ENCODE measurements at places on chromosomes 11 and 22.

DNA sequence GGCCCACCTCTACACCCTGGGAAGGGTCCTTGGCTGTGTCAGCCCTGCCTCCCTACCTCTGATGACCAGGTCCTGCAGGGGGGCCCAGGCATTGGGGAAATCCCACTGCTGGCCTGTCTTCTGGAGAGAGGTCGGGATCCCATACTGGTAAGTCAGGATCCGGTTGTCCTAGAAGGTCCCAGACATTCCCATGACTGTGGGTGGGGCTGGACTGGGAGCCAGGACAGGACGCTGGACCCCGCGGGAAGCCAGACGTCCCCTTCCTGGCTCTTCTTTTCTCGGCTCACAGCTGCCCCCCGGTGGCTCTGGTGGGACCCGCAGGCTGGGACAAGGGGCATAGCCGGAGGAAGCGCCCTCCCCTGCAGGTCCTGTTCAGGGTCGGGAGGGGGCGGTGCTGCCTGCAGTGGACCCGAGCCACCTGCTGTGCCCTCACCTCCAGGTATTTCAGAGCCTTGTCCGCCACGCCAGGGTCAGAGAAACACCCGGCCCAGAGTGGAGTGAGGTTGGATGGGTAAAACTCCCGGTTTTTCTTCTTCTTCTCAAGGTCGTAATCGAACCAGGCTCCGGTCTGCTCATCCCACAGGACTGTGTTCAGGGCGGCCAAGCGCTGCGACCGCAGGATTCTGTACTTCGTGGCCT is 20.0 kb downstream of the TREH start:
- peak; percentile 96 for DNase-seq

DNA sequence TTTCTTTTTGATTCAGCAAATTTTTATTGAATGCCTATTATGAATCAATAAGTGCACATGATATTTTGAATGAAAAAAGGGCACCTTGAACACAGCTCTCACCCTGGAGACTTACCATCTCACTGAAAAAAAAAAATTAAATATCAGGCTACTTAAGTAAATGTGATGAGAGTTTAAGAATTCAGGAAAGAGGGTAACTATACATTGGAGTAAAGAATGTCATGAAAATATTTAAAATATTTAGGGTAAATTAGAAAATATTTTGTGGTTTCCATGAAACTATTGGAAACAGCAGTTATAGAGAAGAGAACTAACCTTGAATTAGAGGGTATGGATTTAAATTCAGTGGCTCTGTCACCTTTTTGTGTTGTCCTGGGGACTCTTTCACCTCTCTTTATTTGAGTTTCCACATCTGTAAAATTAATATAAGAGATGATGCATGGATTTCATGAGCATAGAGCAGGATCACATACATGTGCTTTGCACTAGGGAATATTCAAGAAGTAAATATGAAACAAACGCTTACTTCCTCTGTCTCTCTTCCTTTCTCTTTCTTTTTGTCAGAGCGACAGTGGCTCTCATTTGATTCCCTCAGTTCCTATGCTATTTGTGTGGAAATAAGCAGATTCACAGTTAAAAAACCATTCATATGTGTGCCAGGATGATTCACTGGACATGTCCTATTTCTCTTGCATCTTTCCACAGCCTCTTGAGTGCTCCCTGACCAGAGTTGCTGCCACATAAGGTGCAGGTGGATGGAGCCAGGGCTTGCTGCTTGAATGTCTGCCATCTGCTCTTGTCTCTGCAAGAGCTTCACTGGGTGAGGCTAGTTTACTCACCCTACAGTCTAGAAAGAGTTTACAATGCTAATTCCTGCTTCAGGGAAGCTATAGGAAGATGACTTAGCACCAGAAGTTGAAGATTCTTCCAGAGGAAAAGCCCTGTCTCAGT is 533.1 kb downstream of the ETS1 start:
- DNase-seq = no peak

DNA sequence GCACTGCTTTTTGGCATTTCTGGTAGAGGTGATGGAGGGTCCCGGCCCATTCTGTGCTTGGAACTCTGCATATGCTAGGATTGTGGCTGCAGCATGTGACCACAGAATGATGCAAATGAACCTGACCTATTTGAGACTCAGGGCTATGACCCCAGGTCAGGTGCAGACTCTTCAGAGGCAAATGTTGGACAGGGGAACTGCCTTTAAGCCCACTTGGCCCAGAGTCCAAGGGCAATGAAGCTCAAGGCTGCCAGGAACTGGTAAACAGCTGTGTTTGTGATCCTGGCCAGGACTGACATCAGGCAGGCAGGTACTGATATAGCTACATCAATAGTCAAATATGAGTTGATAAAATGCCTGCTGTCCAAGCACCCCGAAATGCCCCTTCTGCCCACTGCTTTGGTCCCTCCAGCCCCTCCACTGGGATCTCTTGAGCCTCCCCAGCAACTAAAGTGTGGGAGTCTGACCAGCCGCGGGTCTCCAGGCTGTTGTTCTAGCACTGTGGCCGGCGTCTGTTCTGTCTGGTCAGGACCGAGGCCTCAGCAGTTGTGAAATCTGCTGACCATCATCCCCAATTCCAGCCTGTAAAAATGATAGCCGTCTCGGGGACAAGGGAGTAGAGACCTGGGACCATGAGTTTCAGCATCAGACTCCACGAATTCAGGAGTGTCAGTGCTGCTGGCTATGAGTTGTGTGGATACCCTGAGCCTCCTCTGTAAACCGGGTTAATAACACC is 82.4 kb upstream of the EIF3D start:
- no peak for DNase-seq

GRCh38 chr11:2325123-2325522 is 23.3 kb downstream of the TSPAN32 start:
- DNase-seq = no peak

- DNase-seq = no peak
Measured at GRCh38 chr22:32999039-32999815, 59.0 kb downstream of the SYN3 start.

DNA sequence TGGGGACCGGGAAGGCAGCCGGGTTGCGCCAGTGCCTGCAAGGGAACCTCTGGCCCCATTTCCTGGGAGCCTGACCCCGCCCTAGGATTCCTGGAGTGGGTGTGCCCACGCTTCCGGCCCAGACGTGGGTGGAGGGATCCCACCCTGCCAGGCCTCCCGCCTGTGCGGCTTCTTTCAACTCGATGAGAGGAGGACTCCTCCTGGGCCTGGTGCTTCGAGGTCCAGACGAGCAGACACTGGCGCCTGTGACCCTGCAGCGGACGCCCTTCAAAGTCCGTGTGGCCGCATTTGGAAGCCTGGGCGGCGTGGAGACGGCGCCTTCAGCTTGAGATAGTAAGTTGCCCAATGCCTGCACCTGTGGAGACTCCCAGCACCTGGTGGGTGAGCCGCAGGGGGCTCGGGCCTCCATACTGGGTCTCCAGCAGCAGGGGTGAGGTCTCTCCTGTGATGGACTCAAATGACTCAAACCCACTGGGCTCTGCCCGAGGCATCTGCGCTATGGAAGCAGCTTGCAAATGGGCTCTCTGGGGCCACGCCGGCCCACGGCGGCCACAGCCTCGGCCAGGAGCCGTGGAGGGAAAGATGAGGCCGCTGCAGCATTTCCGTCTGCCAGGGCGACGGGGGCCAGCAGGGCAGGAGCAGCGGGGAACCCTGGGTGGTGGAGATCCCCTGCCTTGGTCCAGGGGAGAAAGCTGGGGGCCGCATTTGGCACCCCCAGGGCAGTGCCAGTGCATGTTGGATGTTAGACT is 64.3 kb upstream of the PPARA start:
- DNase-seq = peak; percentile 90

DNA sequence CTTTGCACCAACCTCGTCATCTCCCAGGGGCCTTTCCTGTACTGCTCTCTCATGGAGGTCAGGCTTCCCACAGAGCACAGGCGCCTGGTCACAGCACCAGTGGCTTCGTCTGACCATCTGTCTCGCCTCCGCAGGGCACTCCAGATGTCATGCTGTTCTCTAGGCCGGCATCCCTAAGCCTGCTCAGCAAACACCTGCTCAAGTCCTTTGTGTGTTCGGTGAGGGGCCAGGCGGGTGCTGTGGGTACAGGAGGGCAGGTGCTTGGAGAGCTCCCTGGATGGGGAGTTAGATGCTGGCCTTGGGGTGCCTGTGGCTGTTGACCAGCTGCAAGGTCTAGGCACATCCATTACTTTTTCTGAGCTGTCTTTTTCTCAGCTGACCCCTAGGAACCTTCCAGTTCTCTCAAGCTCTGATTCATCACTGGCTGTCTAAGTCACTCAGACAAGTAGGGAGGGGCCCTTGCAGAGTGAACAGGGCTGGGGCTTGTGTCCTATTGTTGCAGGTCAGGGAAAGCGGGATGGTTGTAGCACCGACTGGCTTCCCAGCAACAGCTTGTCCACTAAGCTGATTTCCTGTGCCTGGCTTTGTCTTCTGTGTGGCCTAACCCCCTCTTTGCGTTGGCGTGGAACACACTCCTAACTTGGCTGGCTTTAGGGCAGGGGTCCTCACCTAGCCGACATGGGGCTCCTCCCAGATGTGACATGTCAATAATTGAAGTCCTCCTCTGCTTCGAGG is 9.2 kb downstream of the CLDN5 start:
- DNase-seq = no peak

DNA sequence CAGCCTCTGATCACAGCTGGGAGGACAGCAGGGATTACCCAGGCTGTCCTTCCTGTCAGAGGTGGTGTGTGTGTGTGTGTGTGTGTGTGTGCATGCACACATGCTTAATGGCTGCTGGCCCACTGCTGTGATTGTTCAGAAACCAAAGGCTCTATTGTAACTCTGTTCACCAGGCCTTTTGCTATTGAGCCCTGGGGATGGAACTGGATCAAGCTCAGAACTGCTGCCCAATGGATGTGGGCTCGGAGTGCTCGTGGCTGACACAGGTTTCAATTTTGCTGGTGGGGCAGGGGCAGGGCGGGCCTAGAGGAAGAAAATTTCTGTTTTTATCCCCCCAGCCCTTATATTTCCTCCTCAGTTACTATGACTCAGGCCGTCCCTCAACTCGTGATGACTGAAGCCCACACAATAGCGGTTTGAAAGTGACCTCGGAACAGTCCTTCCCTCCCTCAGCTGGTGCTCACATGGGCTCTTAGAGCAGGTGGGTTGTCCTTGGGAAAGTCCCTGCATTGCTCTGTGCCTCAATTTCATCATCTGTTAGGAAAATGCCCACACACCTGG is 359.3 kb downstream of the TENM4 start:
- no peak for DNase-seq

GRCh38 chr22:28904211-28904896 is 21.0 kb downstream of the ZNRF3 start:
- no peak for DNase-seq

DNA sequence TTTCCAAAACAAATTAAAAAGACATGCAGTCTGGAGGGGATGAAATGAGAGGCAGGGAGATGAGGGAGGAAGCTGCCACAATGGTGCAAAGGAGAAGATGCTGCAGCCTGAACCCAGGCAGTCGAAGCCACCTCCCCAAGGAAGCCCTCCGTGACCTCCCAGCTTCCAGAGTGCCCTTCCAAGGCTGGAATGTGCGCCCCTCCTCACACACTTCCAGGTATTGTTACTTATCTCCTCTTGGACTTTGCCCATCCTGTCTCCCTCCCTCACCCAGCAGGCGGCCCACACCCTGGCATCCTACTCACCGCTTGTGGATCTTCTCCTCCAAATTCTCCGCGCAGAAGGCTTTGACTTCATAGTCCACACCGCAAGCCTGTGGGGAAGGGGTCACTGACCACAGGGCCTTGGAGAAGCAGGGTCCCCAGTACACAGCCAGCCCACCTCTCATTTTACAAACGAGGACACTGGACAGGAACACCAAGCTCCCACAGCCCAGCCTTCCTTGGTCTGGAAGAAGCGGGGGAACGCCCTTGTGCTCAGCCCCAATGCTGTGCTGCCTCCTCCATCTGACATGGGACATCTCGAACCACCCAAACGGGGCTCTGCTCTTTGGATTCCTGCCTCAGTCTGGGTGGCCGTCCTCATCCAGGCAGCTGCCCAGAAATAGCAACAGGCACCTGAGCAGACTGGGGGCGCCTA is 40.3 kb downstream of the TPBGL start:
- DNase-seq = no peak

GRCh38 chr22:30435674-30436126 is 10.1 kb downstream of the MTFP1 start:
- DNase-seq = no peak

DNA sequence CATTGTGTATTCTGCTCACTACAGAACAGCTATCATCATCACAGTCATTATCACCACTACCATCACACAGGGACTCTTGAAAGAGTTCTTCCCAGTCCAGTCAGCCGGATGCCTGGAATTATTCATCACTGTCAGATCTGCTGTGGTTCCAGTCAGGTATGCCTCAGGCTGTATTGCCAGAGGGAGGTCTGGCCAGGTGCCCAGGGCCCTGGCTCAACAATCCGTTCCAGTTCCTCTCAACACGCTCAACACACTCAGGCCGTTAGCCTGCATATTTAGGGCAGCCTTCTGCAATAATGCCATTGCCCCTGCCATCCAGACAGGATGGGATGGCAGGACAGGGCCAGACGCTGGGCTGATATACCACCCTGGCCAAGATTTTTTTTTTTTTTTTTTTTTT is 28.6 kb upstream of the RASL10A start:
- DNase-seq = peak; percentile 96

DNA sequence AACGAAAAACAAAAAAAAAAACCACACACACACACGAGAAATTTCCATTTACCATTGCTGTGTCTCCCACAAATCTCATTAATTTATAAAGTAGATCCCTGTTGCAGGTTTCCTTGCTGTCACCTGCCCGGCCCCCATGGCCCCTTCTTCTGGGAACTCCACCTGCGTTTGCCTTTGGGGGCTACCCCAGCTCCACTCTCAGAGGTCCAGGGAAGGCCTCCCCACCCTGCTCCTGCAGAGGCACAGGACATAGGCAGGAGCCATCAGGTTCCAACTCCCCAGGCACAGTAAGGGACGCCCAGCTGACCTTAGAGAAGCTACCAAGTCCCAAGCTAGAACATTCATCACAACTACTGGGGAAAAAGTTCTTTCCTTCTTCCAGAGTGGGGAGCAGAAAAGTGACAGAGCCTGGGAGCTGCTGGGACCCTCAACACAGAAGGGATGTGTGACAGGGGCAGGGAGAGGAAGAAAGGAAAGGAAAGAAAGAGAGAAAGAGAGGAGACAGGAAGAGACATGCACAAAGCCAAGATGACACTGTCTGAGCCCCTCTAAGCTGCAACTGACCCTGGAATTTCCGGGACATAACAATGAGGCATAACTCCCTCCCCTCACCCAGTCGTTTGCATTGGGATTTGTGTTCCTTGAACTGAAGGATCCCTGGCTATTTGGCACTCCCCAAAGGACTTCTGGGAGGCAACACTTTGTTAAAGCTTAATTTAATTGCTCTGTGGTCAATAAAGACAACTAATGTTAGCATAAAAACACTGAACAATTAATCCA is 175.7 kb downstream of the SHANK2 start:
- no peak for DNase-seq
